Cerebellar nuclear complex (tissue), 1 donor: ENCODE measurements at places on chromosomes 1 and 21.

GRCh38 chr1:22789356-22789994 lies 78.8 kb downstream of the EPHB2 start:
- no peak for DNase-seq

DNA sequence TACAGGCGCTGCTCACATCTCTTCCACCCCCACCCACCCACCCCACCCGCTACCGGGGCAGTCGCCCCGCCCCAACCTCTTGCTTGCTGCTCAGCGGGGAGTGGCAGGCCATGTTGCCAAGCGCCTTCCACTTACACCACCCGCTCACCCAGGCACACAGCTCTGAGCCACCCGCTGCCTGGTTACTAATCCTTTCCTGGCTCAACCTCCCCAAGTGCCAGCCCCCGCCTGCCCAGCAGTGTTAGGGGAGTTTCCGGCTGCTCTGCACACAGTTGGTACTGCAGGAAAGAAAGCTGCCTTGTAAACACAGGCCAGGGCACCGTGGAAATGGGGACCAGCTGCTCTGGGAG lies 56.2 kb downstream of the LACTBL1 start:
- no peak for DNase-seq

- DNase-seq, result no peak
These were observed 67.2 kb upstream of the COL6A1 start for GRCh38 chr21:45914321-45914845.

- DNase-seq, result no peak
These were observed 12.8 kb downstream of the OVGP1 start for GRCh38 chr1:111414756-111415155.

DNA sequence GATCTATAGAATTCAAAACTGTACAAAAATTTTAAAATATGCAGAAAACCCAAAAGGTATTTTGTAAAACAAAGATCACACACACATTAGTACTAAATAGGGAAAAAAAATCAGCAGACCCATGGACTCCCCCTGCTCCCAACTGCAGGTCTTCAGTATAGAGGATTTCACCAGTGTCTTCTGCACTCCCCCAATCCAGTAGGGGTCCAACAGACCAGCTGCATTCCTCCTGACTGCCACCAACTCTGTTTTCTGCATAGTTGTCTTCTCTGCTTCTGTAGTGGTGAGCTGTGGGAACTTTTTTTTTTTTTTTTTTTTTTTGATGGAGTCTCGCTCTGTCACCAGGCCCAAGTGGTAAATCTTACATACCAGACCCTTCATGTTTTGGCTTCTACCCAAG lies 21.9 kb downstream of the CLCA2 start:
- no peak for DNase-seq

DNA sequence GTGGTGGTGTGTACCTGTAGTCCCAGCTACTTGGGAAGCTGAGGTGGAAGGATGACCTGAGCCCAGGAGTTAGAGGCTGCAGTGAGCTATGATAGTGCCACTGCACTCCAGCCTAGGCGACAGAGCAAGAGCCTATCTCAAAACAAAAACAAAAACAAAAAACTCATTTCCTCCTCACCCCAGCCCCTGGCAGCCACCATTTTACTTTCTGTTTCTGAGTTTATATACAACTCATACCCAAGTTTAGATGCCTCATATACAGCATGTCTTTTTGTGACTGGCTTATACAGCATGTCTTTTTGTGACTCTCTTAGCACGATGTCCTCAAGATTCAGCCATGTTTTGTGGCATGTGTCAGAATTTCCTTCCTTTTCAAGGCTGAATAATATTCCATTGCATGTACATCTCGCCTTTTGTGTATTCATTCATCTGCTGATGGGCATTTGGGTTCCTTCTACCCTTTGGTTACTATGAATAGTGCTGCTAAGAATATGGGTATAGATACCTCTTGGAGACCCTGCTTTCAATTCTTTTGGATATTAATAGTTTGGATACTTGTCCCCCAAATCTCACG lies 14.7 kb downstream of the COA7 start:
- DNase-seq, result no peak

DNA sequence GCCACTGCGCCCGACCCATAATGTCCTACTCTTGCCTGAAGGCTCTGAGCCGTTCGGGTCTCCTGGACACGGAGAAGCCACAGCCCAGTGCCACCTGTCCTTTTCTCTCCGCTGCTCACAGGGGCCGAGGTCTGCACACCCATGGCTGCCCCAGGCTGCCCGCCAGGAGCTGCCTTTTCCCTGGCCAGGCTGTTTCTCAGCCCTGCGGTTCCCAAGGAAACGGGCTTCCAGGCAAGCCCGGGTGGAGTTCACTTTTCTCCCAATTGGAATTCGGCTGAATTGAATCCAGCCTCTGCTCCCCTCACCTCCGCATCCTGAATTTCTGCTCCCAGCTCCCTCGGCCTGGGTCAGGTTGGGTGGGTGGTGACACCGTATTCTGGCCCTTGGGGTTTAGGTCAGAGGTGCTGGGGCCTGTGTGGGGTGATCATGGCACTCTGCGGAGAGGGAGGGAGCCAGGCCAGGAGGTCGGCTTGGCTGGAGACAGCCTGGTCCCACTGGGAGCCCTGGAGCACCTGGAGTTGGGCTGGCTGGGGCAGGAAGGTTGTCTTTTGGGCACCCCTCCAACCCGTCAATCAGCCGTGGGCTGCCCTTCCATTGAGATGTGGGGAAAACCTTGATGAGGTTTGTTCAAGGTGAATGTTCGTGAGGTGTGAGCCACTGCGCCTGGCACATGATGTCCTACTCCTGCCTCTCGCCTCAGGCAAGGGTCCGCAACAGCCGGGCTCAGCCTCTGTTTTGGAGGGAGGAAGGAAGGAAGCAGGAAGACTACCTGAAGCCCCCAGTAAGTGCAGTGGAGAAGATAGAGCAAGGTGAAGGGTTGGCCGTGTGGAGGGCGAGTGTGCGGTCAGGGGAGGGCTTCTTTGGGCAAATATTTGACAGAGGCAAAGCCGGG lies 25.1 kb downstream of the RRP1 start:
- DNase-seq, result no peak

GRCh38 chr1:100456880-100457279 lies 81.1 kb upstream of the GPR88 start:
- DNase-seq, result no peak

DNA sequence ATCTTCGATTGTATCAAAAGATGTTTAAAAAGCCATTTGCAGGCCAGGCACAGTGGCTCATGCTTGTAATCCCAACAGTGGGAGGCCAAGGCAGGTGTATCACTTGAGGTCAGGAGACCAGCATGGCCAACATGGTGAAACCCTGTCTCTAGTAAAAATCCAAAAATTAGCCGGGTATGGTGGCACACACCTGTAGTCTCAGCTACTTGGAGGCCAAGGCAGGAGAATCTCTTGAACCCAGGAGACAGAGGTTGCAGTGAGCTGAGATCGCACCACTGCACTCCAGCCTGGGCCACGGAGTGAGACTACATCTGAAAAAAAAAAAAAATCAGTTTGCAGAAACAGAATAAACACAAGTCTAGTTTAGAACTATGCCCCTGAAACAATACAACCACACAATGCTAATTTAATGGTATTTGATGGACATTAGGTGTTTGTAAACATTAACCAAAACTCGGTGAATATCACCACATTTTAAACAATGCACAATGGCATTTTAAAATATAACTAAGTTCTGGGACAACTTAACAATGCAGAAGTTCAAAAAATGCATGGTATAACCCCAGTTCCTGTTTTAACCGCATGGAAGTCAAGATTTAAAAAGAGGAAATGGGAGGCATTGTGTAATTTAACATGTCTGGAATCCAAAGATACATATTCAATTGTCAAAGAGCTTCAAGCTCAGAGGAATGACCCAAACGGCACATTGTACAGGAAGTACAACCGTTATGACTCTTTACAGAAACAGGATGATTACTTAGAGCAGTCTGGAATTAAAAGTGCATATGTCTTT lies 7.1 kb upstream of the PTTG1IP start:
- DNase-seq, result no peak

DNA sequence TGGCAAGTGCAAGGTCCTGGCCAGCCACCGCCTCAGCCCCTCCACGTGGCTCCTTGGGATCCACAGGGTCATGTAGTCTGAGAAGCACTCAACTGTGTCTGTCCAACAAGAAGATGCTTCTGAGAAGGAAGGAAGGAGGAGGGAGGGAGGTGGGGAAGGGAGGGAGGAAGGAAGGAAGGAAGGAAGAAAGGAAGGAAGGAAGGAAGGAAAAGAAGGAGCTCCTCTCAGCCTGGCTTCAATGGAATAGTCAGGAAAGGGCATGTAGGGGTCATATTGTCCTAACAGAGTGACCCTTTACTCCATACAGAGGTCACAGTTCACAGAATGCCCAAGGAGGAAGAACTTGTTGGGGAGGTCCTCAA lies 42.5 kb upstream of the TARDBP start:
- DNase-seq, result no peak

- no peak for DNase-seq
These were observed 32.1 kb upstream of the ST6GALNAC5 start for GRCh38 chr1:76835203-76835602.

- no peak for DNase-seq
These were observed 44.2 kb upstream of the AK4 start for GRCh38 chr1:65103807-65104206.

DNA sequence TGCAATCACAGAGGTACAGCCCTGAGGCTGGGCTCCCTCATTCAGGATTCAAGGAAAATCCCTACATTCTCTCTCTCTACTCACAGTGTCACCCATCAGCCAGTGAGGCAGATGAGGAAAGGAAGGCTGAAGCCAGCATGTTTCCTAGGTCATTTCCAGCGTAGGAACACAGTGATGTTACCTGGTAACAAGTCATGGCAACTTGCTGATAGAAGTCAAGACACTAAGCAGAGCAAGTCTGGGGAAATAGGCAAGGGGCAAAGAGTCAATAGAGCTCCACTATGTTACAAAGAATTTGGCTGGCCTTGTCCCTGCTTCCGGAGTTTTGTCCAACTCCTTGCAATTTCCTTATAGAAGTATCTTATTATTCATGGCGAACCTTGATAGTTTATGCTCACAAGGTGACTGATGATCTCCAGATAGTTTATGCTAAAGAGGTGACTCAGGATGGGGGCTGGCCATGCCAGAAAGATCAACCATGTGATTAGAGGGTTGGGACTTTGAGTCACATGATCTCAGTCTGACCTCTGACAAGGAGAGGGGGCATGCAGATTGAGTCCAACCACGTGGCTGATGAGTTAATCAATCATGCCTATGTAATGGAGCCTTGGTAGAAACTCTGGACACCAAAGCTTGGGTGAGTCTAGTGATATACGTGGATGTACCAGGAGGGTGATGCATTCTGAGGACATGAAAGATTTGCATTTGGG lies 51.1 kb downstream of the SUSD4 start:
- no peak for DNase-seq

- DNase-seq, result no peak
These were observed 7.0 kb upstream of the TFF1 start for GRCh38 chr21:42373196-42373907.

DNA sequence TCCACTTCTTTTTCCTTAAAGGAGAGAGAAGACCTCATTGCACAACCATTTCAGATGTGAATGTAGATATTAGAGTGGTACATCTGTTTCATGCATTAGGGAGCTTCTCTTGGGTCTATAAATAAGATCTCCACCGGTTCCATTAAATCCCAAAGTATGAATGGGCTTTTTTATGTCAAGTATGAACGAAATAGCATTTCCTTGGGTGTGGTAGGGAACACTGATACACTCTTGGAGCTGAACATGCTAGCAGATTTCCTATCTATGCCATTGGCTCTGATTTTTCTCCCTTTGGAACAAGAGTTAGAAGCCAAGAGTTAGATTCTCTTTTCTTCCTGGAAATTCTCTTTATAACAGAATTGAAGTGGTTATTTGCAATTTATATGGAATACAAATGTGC lies 245.6 kb upstream of the ADAMTS5 start:
- no peak for DNase-seq

DNA sequence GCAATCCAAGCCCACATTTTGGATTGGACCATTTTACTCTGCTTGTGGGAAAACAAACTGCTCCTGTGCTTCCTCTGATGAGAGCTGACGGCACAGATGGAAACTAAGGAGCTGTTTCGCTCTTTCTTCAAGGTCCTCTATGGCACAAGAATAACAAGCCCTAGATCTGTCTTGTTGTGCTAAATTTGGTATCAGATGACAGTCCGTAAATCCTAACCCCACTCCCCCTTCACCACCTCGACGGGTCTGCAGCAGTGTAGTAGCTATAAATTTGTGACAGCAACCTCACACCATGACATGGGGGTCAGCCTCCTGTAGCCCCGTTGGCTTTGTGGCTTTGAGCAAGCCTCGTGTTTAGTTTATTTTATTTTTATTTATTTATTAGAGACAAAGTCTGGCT lies 85.9 kb downstream of the ADSS2 start:
- no peak for DNase-seq

DNA sequence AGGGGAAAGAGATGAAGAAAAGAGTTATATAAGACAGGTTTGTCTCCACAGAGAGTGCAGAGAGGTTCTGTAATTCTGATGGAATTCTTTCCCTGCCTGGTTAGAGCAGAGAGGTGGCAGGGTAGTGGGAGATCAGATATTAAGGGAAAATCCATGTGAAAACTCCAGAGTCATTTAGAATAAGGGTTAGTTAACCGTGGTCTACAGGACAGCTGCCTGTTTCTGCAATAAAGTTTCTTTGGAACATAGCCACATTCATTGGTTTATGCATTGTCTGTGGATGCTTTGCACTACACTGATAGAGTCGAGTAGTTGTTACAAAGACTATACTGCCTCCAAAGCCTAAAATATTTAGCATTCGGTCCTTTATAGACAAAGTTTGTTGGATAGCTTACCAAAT lies 55.6 kb downstream of the LRRC8D start:
- DNase-seq, result no peak

GRCh38 chr1:1221887-1222574 lies 8.1 kb upstream of the TNFRSF4 start:
- DNase-seq, result no peak

GRCh38 chr1:203661572-203661971 lies 34.9 kb downstream of the ATP2B4 start:
- DNase-seq, result no peak

DNA sequence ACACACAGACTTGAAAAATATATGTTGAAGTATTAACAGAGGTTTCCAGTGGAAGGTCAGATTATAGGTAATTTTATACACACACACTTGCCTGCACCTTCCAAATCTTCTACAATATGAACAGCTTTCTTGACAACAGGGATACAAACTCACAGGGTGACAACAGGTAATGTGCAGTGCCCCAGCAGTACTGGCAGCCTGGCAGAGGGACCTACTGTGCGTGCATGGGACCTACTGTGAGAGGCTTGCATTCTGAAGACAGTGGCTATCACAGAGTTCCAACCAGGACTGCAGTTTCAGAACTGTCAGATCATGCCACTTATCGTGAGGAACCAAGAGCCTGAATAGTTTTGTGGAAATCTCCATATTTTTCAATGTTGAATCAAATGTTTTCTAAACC lies 3.8 kb downstream of the SCYL3 start:
- DNase-seq, result no peak

GRCh38 chr1:178725466-178726086 lies 532 bp downstream of the RALGPS2 start:
- no peak for DNase-seq

- no peak for DNase-seq
These were observed 4.4 kb downstream of the S100A8 start for GRCh38 chr1:153386500-153386901.

GRCh38 chr1:23558140-23558871 lies 995 bp downstream of the ID3 start:
- no peak for DNase-seq
